ENCODE measurements at places on chromosomes 6 and 20.
A peak's percentile ranks its signal among the peaks of the same experiment; 100 is the strongest.

GRCh38 chr20:34015401-34016335 is 22.0 kb downstream of the RALY start:
- no peak for DNase-seq

- no peak for DNase-seq
Observed at GRCh38 chr20:46323557-46323956, 15.3 kb upstream of the CDH22 start.

- DNase-seq: no peak
Observed at GRCh38 chr6:132952031-132952867, 137.9 kb downstream of the RPS12 start.

DNA sequence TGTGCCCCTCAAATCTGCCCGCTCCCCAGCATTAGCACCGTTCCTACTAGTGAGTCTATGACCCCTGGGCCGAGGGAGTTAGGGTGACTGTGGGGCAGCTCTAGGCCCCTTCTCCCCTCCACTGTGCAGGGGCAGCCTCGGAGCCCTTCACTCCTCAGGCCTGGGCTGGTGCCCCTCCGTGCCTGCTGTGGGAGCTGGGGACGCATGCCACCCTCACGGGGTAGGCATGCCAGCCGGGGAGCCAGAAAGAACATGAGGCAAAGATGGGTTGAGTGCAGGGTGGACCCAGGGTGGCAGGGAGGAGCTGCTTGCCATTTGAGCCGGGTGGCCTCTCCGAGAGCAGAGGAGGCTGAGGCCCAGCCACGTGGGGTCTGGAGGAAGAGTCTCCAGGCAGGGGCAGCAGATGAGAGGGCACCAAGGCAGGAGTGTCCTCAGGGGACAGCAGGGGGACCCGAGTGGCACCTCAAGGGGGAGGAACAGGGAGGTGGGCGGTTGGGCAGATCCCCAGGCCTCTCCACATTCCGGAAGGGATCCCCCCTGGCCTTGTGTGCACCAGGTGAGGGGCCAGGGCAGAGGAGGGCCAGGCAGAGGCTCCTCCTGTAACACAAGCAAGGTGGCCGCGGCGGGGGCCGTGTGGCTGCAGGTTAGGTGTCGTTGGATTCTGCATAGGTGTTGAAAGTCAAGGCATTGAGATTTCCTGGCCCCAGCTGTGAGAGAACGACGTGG is 18.6 kb upstream of the LSM14B start:
- no peak for DNase-seq

- DNase-seq: no peak
Observed at GRCh38 chr20:56268536-56268935, 20.0 kb downstream of the MC3R start.

DNA sequence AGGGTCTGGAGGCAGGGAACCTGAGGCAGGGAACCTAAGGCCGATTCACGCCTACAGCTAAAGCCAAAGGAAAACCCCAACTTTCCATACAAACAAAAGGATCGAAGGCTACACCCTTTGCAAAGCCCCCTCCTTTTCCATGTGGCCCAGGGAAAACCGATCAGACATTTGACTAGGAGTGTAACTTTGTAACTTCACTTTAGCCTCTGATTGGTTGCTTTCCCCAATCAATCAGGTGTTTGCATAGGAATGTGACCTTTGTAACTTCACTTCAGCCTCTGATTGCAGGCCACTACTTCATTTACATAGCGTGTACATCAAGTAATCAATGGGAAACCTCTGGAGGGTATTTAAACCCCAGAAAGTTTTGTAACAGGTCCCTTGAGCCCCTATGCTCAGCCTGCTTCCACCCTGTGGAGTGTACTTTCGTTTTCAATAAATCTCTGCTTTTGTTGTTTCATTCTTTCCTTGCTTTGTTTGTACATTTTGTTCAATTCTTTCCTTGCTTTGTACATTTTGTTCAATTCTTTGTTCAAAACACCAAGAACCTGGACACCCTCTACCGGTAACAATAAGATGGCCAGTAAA is 43.3 kb downstream of the CHD6 start:
- DNase-seq: no peak

- DNase-seq: no peak
Observed at GRCh38 chr20:46701986-46702385, 7.5 kb upstream of the SLC2A10 start.

DNA sequence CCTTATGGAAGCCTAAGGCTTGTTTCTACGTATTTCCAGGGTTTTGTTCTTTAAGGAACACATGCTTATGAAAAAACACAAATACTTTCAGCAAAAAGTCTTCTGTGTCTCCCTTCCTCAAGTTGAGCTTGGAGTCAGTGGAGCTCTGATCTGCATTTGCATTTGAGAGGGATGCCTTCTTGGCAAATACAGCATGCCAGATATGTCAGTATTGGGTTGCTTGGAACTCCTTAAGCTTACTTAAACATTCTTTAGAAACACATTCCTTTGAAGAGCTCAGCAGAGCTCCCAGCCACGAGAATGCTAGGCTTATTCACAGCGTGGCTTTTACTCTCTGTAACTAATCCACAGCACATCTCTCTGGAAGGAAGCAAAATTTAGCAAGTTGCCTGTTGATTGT is 68.3 kb downstream of the ANKRD6 start:
- no peak for DNase-seq

GRCh38 chr6:94893327-94893726 is 684.0 kb upstream of the MANEA start:
- no peak for DNase-seq

- DNase-seq: no peak
Observed at GRCh38 chr20:46309945-46310344, 1.6 kb upstream of the CDH22 start.

DNA sequence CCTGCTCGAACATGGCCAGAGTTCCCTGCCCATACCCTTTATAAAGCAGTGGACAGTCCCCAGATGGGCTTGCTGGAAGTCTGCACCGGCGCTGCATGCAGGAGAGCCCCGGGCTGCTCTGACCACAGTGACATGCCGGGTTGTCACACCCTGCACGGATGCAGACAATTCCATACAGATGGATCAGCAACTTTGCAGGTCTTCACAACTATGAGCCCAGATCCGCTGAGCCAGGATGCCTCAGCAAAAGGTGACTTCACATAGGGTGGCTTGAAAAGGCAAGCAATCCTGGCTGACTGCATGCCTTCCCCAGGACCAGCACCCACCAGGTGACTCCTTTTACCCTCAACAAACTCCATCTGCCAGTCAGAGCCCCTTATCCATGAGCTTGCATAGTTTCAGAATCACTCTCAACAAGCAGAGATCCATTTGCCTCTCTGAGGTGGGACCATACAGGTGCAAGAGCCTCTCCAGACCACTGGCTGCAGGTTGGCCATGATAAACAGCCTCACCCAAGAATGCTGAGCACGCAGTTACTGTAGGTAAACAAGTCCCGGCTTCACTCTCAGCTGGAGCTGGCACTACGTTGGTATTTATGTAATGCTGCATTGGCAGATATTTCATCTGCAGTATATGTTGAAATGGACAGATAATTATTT is 183.0 kb upstream of the QKI start:
- no peak for DNase-seq

GRCh38 chr6:143689852-143690251 is 12.1 kb downstream of the PHACTR2 start:
- no peak for DNase-seq

DNA sequence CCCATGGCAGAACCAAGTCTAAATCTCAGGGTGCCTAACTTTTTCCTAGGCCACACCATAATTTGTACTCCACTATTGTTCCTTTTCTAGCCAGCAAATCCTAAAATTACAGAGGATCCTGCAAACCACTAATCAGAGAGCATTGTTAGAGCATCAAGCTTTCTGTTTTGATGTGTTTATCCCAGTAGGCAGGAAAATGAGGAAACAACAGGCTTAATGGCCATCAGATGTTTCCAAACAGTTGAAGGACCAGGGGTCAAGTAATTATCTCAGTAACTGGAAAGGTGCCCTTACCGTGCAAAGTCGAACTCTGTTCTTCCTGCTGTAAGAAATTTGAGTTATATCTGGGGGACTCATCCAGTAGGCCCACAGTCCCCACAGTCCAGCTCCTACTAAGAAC is 58.7 kb downstream of the RALY start:
- DNase-seq: no peak

GRCh38 chr6:105983763-105984162 is 102.4 kb upstream of the PRDM1 start:
- no peak for DNase-seq

DNA sequence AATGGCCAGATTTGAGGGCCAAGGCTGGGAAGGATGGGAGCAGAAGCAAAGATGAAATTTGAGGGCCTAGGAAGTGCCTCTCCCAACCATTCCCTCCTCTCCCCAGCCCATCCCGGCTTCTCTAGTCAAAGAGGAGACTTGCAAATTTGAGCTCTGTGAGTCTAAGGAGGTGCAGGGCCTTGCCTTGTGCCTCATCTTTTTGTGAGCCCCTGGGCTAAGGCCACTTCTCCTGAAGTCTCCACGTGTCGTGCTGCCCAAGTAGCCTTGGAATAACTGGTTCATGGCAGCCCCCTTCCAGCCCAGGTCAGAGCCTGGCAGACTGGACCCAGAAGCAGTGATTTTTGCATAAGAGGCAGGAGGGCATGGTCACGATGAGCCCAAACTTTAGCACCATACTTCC is 6.7 kb downstream of the PTGIS start:
- DNase-seq: no peak

GRCh38 chr6:43268355-43268700 is 25.0 kb downstream of the TTBK1 start:
- no peak for DNase-seq

DNA sequence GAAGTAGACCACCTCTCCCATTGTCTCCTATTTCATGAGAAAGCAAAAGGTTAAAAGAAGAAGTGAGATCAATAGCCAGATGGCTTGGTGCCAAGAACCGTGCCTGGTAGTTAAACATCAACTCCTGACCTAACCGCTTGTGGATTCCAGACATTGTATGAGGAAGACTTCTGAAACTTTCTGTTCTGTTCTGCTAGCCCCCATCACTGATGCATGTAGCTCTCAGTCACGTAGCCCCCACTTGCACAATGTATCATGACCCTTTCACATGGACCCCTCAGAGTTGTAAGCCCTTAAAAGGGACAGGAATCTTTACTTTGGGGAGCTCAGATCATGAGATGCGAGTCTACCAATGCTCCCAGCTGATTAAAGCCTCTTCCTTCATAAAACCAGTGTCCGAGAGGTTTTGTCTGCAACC is 301.2 kb downstream of the RNGTT start:
- DNase-seq: no peak

DNA sequence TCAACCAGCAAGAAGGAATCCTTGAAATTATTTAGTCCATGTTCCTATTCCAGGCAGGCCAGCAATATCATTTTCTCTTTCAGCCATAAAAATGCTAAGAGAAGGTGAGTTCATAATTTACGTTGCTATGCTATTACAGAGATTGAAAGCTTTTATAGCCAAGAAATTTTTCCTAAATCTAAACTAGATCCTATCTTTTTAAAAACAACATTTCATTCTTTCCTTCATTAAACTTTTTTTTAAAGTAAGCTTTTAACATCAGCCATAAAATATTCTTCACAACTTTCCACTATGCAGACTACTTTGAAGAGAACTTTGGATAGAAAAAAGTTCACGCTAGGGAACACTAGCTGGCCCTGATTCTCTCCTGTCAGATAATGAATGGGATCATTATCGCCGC is 159.8 kb downstream of the RPS12 start:
- no peak for DNase-seq

GRCh38 chr6:124688369-124688768 is 273.9 kb upstream of the RNF217 start:
- DNase-seq: no peak

DNA sequence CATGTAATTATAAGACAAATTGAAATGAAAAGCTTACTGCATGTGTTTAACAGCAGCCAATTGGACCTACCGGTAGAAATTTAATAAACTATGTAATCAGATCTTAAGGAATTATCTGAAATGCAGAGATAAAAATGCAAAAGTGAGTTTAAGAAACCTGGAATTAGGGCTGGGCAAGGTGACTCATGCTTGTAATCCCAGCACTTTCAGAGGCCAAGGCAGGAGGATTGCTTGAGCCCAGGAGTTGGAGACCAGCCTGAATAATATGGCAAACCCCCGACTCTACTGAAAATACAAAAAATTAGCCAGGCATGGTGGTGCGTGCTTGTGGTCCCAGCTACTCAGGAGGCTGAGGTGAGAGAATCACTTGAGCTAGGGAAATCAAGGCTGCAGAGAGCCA is 74.1 kb downstream of the HFE start:
- DNase-seq: no peak

DNA sequence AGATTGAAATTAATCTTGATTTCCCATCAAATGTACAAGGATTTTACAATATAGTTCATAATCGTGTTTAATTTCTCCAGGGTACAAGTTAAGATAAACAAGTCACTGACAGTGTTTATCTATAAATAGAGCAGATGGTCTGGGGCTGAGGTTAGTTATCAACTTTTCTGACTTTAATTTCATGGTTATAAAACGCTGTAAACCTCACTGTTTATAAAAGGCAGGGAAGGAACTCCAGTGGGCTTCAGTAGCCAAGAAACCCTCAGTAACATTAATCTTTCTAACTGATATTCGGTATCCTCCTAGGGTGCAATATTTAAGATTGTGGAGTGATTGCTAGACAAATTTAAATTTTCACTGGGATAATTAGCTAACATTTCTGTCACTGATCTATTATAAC is 68.6 kb downstream of the GFRAL start:
- no peak for DNase-seq

GRCh38 chr6:134446218-134446848 is 128.4 kb upstream of the SGK1 start:
- DNase-seq: no peak

DNA sequence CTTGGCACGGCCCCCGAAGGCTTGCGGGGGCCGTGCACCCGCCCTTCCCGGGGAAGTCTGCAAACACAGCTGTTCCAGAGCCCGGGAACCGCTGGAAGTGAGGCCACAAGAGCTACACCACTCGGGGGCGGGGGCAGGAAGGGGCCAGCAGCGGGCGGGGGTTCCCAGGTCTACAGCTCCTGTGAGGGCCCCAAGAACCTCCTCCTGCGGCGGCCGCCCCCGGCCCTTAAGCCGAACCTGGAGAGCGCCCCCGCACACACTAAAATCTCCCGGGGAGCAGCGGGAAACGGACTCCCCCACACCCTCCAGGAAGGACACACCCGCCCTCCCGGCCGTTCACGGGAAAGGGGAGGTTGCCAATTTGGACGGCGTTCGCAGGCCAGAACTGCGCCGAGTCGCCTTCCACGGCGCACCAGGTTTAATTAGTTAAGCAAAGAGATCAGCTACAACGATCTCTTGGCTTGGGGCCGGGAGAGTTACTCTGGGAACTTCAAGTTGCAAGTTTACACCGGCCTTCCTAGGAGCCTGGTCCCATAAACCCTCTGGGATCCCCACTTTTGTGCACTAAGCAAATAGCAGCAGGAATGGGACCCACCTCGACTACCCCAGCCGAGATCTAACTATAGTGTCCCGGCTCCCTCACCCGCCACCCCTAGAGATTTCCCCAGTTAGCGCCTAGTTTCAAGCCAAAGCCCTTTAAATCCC is 1.7 kb downstream of the JAG1 start:
- no peak for DNase-seq

- peak; percentile 76 for DNase-seq
Observed at GRCh38 chr6:90219209-90219985, 77.2 kb downstream of the BACH2 start.

DNA sequence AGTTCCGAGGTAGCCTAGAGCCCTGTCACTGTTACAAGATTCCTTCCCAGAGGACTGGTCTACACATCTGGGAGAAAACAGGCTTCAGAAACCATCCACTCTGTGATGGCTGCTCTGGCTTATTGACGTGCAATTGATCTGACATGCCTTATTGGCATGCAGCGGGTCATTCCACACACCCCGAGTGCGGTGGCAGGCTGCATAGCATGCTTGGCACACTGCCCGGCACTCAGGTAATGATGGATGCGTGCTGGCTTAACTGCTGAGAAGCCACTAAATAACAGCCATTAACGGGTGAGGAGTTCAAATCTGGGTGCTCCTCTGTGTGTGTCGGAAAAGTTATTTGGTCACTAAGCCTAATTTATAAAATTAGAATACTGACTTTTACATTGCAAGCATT is 67.9 kb upstream of the CDH4 start:
- DNase-seq: no peak

Measured in AG04450 (cell line).